ENCODE measurements at places on chromosomes 5 and 9.

- H3K4me1 ChIP-seq = peaks cover 12% of the 10 kb centered on the region
- peak overlapping the region; percentile 42 for H3K4me3 ChIP-seq
- no peak overlapping the region for H3K27ac ChIP-seq
- peak; percentile 22 for DNase-seq
- no peaks in the 10 kb centered on the region for H3K36me3 ChIP-seq
Measured at GRCh38 chr5:35229076-35230037, 930 bp downstream of the PRLR start.

- no peaks in the 10 kb centered on the region for H3K36me3 ChIP-seq
- H3K4me3 ChIP-seq = no peak overlapping the region
- H3K27me3 ChIP-seq = no peaks in the 10 kb centered on the region
- H3K4me1 ChIP-seq = no peaks in the 10 kb centered on the region
- no peak for DNase-seq
Measured at GRCh38 chr9:131330814-131331600, 41.5 kb downstream of the PLPP7 start.

- no peak overlapping the region for H3K4me3 ChIP-seq
- no peaks in the 10 kb centered on the region for H3K36me3 ChIP-seq
- H3K27ac ChIP-seq = no peak overlapping the region
Measured at GRCh38 chr5:14035859-14036503, 91.5 kb upstream of the DNAH5 start.

GRCh38 chr9:8301296-8301695, 501.7 kb upstream of the DMAC1 start:
- H3K4me3 ChIP-seq = no peak overlapping the region
- DNase-seq = no peak
- H3K4me1 ChIP-seq = no peaks in the 10 kb centered on the region
- no peaks in the 10 kb centered on the region for H3K36me3 ChIP-seq

DNA sequence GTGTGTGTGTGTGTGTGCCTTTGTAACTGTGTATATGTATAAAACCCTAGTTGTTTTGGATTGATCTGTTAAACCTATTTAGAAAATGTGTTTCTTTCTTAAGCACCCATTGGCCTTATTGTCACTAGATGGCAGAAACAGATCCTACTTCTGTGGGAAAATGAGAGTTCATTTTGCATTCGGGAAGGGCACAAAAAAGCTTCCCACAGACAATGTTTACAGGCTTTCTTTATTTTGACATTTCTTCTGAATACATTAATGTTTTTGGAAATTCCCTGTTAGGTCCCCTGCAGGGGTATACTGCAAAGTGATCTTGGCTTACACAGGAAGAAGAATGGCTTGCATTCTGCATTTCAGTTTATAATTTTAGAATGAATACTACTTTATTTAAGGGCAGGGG, 481.8 kb upstream of the ARRDC3 start:
- DNase-seq = no peak
- H3K4me1 ChIP-seq = no peaks in the 10 kb centered on the region
- no peaks in the 10 kb centered on the region for H3K36me3 ChIP-seq
- H3K27ac ChIP-seq = no peak overlapping the region
- H3K27me3 ChIP-seq = no peaks in the 10 kb centered on the region

DNA sequence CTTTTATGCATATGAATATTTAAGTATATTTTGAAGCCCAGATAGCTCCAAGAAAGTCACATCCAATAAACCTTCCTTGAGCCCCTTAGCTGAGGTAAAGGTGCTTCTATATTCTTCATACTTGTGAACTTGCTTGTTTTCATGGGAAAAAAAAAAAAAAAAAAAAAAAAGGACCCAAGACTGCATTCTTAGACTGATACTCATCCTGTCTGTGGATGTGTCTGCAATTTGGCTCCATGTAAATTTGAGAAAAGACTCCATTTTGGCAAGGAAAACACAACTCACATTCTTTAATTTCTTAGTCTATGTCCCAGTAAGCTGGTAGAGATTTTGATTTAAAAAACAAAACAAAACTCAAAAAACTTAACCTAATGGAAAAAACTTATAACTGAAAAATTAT, 238.3 kb downstream of the FBXL17 start:
- DNase-seq = no peak
- H3K4me3 ChIP-seq = no peak overlapping the region
- peaks cover 6% of the 10 kb centered on the region for H3K36me3 ChIP-seq
- H3K27me3 ChIP-seq = no peaks in the 10 kb centered on the region
- H3K27ac ChIP-seq = no peak overlapping the region

DNA sequence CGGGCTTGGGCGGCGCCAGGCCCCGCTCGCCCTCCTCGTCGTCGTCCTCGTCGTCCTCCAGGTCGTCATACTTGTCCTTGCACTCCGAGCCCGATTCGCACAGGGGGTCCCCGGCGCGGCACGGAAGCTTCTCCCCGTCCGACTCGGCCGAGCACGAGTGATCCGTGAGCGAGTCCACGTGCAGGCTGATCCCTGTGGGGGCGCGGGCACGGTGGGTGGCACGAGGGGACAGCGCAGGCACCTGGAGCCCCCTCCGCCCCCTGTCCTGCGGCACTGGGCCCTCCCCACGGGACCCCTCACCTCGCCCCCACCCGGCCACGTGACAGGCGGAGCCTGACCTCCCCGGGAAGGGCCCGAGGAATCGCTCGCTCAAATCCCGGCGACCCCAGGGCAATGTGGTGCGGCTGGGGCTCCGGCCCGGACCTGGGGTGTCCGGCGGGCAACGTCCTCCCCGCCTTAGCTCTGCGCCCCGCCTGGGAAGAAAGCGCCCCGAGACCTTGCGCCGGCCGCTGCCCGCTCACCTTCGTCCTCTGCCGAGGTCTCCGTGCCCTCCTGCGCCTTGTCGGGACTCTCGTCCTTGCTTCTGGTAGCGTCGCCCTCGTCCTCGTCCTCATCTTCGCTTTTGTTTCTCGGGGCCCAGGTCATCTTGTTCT, 2.5 kb downstream of the IRX2 start:
- H3K27ac ChIP-seq = no peak overlapping the region
- H3K4me1 ChIP-seq = no peaks in the 10 kb centered on the region
- peaks cover 9% of the 10 kb centered on the region for H3K36me3 ChIP-seq
- H3K4me3 ChIP-seq = no peak overlapping the region
- no peak for DNase-seq
- peaks cover 54% of the 10 kb centered on the region for H3K27me3 ChIP-seq

GRCh38 chr5:31990081-31990650, 184.0 kb downstream of the GOLPH3 start:
- no peak overlapping the region for H3K4me3 ChIP-seq
- no peak overlapping the region for H3K27ac ChIP-seq
- peaks cover 3% of the 10 kb centered on the region for H3K27me3 ChIP-seq
- no peaks in the 10 kb centered on the region for H3K4me1 ChIP-seq
- DNase-seq = no peak
- no peaks in the 10 kb centered on the region for H3K36me3 ChIP-seq

- no peaks in the 10 kb centered on the region for H3K4me1 ChIP-seq
- H3K27me3 ChIP-seq = no peaks in the 10 kb centered on the region
- DNase-seq = no peak
- no peak overlapping the region for H3K27ac ChIP-seq
Measured at GRCh38 chr9:31168161-31168560, 1216.3 kb upstream of the ACO1 start.

- H3K4me1 ChIP-seq = no peaks in the 10 kb centered on the region
- H3K27me3 ChIP-seq = no peaks in the 10 kb centered on the region
- DNase-seq = no peak
- H3K4me3 ChIP-seq = no peak overlapping the region
- H3K36me3 ChIP-seq = no peaks in the 10 kb centered on the region
- no peak overlapping the region for H3K27ac ChIP-seq
Measured at GRCh38 chr5:122561209-122561608, 213.7 kb upstream of the SNX2 start.
